ENCODE measurements at places on chromosomes 4 and X. TPM values are rescaled to one million over a fixed set of nuclear protein-coding genes. Genes with fewer than 3 reads are reported as not detected.
A peak's percentile ranks its signal among the peaks of the same experiment; 100 is the strongest.

DNA sequence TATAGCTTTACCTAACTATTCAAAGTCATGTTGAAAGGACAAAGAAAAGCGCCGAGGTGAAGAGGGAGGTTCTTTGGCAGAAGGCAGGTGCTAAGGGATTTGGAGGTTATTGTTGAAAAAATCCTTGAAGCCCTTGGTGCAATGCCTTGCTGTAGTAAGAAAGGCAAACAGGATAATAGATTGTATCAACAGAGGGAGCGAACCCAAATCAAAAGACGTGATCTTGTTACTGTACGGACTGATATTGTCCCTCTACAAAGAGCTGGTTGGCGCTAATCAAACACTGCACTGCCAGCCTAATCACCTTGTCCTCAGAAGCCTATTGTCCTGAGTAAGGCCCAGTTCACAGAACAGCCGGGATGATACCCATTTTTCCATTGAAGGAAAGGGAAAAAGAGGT is 182.9 kb downstream of the ZIC3 start:
- no peak for DNase-seq

GAGE2A gene
- total RNA-seq: not detected

- DNase-seq: no peak
Measured at GRCh38 chr4:26294904-26295303, 25.9 kb upstream of the RBPJ start.

- DNase-seq: peak; percentile 15
Measured at GRCh38 chrX:153459986-153460385, 10.4 kb downstream of the HAUS7 start.

DNA sequence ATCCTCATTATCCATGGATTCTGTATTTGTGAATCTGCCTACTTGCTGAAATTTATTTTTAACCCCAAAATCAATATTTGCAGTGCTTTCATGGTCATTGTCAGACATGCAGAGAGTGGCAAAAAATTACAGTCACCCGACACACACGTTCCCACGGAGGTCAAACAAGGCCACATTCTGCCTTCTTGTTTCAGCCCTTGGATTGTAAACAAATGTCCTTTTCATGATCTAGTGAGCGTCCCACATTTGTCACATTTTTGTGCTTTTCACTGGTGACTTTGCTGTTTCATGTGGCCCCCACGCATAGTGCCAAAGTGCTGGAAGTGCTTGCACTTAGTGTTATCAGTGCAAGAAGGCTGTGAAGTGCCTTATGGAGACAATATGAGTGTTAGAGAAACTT is 45.0 kb downstream of the SOD3 start:
- no peak for DNase-seq

DNA sequence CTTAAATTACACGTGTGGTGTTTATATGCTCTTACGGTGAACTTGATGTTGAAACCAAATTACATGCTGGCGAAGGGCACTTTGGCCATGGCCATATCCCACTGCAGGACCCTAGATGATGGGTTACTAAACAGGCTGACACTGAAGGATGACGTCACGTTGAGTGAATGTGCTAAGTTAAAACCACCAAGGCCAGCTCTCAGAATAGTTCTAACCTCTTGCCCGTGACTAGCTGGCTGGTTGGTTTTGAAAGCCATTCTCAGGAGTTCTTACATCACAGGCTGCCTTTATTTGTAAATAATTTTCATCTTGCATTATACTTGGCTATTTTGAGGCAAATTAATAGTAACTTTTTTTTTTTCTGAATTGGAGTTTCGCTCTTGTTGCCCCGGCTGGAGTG is 41.3 kb upstream of the PHEX start:
- no peak for DNase-seq

GRCh38 chrX:47278691-47279090 is 45.9 kb downstream of the USP11 start:
- peak; percentile 74 for DNase-seq

VSIG1 gene
- total RNA-seq: 0.26 TPM

NALF2 gene
- total RNA-seq: 0.79 TPM

MAGEA12 gene
- not detected for total RNA-seq

DNA sequence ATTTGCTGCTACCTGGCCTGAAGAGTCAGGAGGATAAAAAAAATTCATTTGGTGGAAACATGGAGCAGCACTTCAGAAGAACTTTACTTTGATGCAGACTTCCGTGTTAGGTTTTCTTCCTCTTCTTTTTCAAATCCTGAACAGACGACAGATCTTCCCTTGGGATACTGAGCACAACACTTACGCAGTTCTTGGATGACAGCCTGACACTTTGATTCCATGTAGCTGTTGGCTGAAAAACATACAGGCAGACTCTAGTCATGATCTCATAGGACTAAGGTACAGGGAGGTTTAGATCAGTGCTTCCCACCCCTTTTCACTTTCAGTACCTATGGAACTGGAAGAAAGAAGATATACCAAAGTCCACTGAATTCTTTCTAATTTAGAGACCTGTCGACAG is 9.2 kb downstream of the CMC4 start:
- no peak for DNase-seq

TEX13C gene
- not detected for total RNA-seq

LEF1 gene
- total RNA-seq: not detected

- DNase-seq: no peak
Measured at GRCh38 chrX:21723084-21723483, 34.8 kb downstream of the SMPX start.

DNA sequence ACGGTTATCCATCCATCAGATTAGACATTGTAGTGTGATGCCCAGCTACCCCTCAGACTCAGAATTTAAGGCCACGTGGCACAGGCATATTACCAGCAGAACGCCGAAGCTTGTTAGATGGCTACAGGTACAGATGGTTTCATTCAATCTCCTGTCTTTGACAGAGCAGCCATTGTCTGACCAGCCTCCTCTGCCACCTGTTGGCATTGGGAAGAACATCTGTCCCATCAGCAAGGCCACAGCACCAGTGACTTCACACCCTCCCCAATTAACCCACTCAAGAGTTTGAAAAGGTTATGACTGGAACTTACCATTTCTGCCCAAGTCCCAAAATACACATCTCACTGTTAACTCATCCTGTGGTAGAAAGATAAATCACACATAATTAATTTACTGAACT is 22.0 kb upstream of the PHKA2 start:
- DNase-seq: no peak

DRP2 gene
- not detected for total RNA-seq

HEPH gene
- under 0.01 TPM for total RNA-seq

- peak; percentile 68 for DNase-seq
Measured at GRCh38 chr4:122652379-122652778, 31.5 kb upstream of the IL21 start.

GRCh38 chr4:34047363-34047762 is 2197.0 kb downstream of the ARAP2 start:
- no peak for DNase-seq

DNA sequence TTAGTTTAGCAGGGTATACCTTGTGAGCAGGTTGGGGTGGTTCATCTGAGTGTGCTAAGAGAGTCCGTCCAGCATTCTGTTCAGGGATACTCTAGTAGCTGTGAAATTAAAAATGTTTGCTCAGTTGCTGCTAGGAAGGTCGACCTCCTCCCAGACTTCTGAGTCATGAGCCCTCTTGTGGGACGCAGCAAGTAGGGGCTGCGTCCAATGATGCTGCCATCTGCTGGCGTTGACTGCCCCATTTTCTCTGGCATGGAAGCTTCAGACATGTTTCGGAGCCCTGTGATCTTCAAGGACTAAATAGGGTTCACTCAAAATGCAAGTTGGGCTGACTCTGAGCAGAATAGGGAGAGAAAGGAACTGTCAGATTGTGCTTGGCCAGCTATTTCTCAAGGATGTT is 201.0 kb upstream of the ARSJ start:
- DNase-seq: peak; percentile 62

PTPN13 gene
- 39.0 TPM for total RNA-seq

CCNG2 gene
- total RNA-seq: 18.7 TPM

- DNase-seq: peak; percentile 26
Measured at GRCh38 chrX:51851507-51852085, 41.8 kb upstream of the MAGED1 start.

GPC4 gene
- total RNA-seq: 0.26 TPM

- no peak for DNase-seq
Measured at GRCh38 chr4:83574247-83574646, 38.3 kb downstream of the GPAT3 start.

GRCh38 chr4:25098964-25099891 is 61.0 kb downstream of the SEPSECS start:
- peak; percentile 46 for DNase-seq

DNA sequence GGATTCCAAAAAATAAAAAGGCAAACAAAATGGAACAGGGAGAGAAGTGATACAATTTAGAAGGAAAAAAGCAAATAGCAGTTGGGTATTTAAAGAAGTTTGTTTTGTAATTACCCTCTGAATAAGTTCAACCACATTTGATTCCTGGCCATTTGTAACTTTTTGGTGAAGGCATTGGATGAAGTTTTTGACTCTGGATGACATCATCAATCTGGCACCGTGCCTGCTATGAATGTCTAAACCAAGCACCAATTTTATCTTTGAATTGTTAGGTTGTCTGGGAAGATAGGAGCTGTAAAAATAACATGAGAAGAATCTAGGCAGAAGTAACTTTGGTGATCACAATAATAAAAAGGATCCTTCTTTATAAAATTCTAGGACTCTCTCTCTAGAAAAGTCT is 29.5 kb downstream of the TMPRSS11A start:
- DNase-seq: peak; percentile 44

MAGEA2B gene
- total RNA-seq: not detected

NKX3-2 gene
- total RNA-seq: under 0.01 TPM

- DNase-seq: peak; percentile 96
Measured at GRCh38 chr4:184792950-184793555, 32.7 kb downstream of the ACSL1 start.

- no peak for DNase-seq
Measured at GRCh38 chr4:76750716-76751115, 147.2 kb downstream of the SOWAHB start.

- DNase-seq: peak; percentile 60
Measured at GRCh38 chr4:107255596-107255995, 219.5 kb upstream of the DKK2 start.

ASB9 gene
- not detected for total RNA-seq
